ENCODE measurements at places on chromosomes 6 and 20. TPM values are rescaled to one million over a fixed set of nuclear protein-coding genes. Genes with fewer than 3 reads are reported as not detected.

GRCh38 chr20:42763015-42763414 lies 426.7 kb downstream of the PTPRT start:
- no peak for DNase-seq

DNA sequence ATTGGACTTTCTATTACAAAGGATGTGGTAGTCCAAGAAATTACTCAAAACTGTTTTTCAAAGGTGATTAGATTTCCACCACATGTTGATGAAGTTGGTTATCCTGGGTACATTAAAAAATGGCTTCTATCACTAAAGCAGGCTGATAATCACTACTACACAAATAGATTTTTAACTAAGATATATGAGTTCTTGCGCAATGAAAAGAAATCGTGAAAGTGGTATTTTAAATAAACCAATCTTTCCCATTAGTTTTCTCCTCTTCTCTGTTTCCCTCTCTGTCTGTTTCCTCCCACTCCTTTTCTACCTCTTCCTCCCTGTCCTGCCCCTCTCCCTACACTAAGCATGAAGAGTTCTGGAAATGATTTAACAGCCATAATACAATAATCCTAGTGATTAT lies 487.9 kb upstream of the CITED2 start:
- no peak for DNase-seq

GRCh38 chr6:10970731-10971130 lies 73.4 kb downstream of the ELOVL2 start:
- DNase-seq, result no peak

MOCS3 gene
- 1.6 TPM for total RNA-seq

All from upper lobe of left lung (tissue), 6 donors.